ENCODE measurements at places on chromosomes 11 and 22.

DNA sequence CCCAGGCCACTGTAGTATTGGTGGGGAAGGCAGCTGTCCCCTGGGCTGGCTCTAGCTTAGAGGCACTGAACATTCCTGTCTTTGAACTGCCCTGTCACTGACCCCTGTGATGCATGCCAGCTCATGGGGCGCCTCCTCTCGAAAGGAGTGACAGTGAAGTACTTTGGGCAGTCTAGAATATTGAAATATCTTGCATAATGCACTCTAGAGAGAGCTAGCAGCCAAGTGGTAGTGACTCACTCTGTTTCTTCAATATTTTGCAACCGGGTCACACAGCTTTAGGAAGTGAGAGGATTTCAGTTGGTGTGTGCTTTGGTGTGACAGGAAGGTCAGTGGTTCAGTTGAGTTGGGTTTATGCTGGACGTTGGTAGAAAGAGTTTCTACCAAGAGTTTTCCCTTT, 35.5 kb upstream of the ST14 start:
- H3K27ac ChIP-seq = no peak overlapping the region
- no peaks in the 10 kb centered on the region for H3K36me3 ChIP-seq
- DNase-seq = no peak
- H3K27me3 ChIP-seq = no peaks in the 10 kb centered on the region
- no peak overlapping the region for H3K4me3 ChIP-seq
- no peaks in the 10 kb centered on the region for H3K4me1 ChIP-seq

DNA sequence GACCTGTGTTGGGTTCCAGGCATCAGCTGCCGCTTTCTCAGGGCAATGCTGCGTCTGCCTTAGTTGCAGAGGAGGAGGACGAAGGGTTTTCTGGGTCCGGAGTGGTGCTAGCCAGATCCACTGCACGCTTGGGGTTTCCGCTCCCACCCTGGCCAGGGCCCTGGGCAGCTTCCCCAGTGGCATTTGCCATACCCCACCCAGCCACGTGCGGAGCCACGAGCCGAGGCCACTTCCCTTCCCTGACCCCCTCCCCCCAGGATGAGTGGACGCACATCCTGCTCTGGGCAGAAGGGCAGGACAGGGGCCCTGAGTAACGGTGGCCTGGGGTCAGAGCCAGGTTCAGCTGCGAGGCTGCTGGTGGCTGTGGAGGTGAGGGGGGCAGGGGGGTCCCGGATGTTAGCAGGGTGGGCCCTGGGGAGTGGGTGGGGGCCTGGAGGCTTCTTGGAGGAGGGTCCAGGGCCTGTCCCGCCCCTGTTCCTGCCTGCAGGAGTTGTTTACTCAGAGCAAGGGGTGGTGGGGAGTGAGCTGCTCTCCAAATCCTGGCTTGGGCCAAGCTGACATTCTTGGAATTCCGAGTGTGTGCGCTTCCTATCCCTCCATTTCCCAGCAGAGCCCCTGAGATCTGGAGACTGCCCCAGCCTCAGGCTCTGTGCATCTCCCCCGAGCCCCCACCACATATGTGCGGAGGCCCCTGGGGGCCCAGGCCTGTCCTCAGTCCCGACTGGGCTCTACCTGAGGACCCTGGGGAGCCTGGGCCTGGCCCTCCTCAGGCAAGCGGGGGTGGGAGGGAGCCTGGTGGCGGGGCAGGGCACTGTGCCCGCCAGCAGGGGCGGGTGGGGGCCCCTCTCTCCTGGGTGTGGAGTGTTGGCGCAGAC, 1.4 kb downstream of the TSPAN4 start:
- H3K27me3 ChIP-seq = no peaks in the 10 kb centered on the region
- H3K4me1 ChIP-seq = peaks cover 28% of the 10 kb centered on the region
- peak overlapping the region; percentile 74 for H3K27ac ChIP-seq
- DNase-seq = peak; percentile 93
- no peaks in the 10 kb centered on the region for H3K36me3 ChIP-seq
- H3K4me3 ChIP-seq = peak overlapping the region; percentile 49

DNA sequence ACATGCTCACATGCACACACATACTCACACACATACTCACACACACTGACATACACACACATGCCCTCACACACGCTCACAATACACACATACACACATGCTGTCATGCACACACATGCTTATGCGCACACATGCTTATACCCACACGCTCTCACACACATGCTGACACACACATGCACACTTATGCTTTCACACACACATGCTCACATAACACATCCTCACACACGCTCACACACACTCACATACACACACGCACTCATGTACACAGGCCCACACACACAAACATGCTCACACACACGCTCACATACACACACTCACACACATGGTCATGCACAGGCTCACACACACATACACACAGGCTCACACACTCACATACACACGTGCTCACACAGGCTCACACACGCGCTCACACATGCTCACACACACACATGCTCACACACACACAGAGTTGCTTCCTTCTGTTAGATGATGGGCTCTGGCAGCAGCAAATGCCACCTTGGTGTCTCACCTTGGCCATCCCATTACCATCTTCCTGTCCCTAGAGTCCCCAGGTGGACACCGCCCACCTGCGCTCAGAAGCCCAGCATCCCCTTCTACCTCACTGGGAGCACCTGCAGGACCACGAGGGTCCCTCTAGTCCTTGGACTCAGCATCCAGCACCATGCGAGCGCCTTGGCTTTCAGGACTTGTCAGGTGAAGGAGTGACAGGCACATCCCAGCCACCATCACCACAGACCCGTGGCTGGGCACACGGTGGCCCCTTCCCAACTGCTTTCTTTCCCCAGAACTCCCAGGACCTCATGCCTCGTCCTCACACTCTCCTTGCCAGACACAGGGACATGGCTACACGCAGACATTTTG, 44.9 kb upstream of the CCND1 start:
- no peaks in the 10 kb centered on the region for H3K27me3 ChIP-seq
- no peaks in the 10 kb centered on the region for H3K4me1 ChIP-seq
- H3K4me3 ChIP-seq = no peak overlapping the region
- no peak for DNase-seq

DNA sequence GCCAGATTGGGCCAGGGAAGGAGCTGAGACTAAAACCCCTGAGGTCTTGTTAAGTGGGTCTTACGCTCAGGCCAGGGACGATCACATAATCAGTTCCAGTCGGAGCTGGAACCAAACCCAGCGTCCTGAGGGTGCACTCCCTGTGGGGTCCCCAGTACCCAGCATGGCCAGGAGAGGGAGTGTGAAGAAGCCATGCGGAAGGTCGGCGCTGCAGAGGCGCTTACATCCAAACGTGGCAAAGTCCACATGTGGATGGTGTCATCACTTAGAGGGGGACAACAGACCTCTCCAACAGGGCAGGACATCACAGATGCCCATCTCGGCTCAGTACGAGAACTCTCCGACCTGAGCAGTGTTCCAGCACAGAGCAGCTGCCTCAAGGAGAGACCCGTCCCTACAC, 8.3 kb downstream of the ATP5MGL start:
- H3K27ac ChIP-seq = no peak overlapping the region
- no peaks in the 10 kb centered on the region for H3K36me3 ChIP-seq
- no peak overlapping the region for H3K4me3 ChIP-seq
- H3K4me1 ChIP-seq = peaks cover 6% of the 10 kb centered on the region

- H3K36me3 ChIP-seq = no peaks in the 10 kb centered on the region
- no peak for DNase-seq
- H3K27me3 ChIP-seq = no peaks in the 10 kb centered on the region
- H3K4me1 ChIP-seq = no peaks in the 10 kb centered on the region
- no peak overlapping the region for H3K27ac ChIP-seq
- no peak overlapping the region for H3K4me3 ChIP-seq
Observed at GRCh38 chr11:68163691-68164090, 42.5 kb upstream of the CHKA start.
